ENCODE measurements at places on chromosomes 16 and 17.

GRCh38 chr16:84283314-84284153 lies 11.1 kb upstream of the WFDC1 start:
- no peak for DNase-seq

DNA sequence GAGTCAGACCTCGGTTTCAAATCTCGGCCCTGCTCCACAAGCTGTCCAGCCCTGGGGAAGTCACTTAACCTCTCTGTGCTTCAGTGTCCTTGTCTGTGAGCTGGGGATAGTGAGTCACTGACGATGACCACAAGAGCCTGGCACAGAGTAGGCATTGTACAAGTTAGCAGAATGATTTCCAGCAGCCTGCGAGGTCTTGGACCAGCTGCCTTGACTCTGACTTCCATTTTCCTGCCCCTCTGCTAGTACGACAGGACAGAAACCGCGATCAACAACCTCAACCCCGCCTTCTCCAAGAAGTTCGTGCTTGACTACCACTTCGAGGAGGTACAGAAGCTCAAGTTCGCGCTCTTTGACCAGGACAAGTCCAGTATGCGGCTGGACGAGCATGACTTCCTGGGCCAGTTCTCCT lies 20.7 kb downstream of the CPNE2 start:
- DNase-seq, result no peak

GRCh38 chr16:31265329-31266245 lies 5.8 kb downstream of the ITGAM start:
- peak; percentile 38 for DNase-seq

DNA sequence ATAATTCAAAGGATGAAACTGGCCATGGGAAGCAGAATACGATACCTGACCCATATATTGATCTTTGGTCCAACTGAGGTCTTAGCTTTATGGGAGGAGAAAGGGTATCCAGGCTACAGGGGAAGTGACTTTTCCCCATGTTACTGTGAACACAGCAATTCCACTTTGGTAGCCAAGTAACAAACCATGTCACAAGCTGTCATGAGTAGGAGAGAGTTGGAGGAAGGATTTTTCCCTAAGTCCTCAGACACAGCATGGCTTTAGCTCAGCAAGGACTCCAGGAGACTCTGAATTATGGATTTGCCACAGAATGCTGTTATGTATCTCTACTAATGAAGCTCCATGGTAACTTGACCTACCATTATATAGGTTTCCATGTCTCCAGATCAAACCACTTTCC lies 56.5 kb upstream of the GNAO1 start:
- no peak for DNase-seq

DNA sequence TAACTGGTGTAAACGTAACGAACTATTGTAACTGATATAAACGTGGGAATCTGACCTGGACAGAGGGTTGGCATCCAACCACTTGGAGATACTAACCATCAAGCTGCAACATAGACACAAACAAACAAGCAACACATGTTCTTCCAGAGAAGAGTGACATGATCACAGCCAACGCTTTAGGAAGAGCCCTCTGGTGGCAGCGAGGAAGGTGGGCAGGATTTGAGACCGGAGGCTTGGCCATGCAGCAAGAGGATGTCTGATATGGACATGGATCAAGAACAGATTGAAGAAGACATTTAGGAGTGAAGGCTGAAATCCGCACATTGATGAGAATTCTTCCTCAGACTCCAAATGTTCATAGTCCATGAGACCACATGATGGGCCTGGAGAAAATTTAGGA lies 40.3 kb upstream of the TNRC6A start:
- DNase-seq, result no peak

DNA sequence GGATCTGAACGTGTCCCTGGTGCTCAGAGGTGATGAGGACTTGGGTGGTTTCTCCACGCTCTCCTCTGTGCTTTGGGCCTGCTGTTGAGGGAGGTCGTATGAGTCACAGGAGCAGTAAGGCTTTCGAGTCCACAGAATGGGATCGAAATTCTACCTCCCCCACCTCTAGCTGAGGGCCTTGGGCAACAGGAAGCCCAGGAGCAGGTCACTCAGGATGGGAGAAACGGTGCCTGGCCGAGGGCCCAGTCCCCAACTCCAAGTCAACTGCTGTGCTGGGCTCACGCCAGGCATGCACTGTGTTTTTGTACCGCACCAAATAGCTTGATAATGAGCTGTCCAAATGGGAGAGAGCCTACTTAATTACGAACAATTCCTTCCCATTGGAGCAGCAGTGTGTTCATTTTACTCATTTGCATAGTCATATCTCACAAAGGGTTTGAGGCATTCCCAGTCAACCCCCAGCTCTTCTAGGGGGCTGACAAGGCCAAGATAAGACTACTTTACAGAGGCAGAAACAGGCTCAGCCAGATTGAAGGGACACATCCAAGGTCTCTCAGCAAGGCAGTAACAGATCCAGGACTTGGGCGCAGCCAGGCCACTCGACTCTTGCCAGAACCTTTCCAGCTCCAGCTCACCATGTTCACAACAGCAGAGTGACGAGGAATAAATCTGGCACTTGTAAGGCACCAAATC lies 53.6 kb downstream of the WNT3 start:
- DNase-seq, result no peak
